Fibroblast of skin of left biceps (primary cell): ENCODE measurements at places on chromosomes 12 and 14.
A peak's percentile ranks its signal among the peaks of the same experiment; 100 is the strongest.

GRCh38 chr14:24885410-24885913 is 164.5 kb downstream of the STXBP6 start:
- DNase-seq, result no peak

DNA sequence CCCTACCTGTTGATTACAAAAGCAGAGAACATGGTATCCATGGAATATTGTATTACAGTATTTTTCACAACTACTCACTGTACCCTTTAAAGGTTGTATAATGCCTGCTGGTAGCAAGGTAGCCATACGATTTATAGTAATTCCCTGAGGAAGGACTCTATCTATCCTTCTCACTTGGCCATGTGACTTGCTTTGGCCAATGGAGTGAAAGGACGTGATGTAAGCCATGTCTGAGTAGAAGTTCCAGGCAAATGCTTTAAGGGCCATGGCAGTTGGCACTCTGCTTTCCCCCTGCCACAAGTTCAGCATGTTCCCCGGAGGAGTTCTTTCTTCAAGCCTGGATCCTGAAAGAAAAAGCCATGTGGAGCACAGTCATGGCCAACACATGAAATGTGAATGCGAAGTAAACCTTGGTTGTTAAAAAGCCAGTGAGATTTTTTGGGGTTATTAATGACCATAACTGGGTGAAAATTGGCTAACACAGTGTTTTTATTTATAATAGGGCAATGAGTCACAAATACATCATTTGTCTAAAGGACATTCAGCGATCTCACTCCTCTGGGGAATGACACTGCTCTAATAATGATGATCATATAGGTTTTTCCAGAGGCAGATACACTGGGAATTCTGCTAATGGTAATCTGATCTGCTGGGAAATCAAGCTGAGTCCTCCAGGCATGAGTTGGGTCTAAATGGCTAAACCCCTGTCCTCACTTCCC is 67.4 kb upstream of the SLC38A2 start:
- DNase-seq, result no peak

GRCh38 chr14:74840603-74841030 is 35.3 kb downstream of the PROX2 start:
- DNase-seq, result no peak

DNA sequence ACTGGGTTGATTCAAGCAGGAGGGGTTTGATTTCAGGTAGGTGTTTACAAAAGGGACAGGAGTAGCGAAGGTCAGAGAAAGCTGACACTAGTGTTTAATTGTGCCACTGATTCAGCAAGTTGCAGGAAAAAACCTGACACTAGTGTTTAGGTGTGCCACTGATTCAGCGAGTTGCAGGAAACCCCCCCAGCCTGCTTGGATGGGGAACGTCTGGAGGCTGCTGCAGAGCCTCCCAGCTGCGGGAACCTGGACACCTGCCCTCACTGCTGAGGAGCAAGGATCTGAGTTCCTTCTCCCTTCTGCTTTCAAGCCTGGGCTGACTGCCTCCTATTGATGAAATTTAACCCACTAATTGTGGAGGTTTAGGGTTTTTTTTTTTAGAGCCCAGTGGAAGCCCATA is 84.2 kb downstream of the AVPR1A start:
- no peak for DNase-seq

- DNase-seq, result no peak
Observed at GRCh38 chr12:108985750-108986149, 35.1 kb downstream of the SVOP start.

DNA sequence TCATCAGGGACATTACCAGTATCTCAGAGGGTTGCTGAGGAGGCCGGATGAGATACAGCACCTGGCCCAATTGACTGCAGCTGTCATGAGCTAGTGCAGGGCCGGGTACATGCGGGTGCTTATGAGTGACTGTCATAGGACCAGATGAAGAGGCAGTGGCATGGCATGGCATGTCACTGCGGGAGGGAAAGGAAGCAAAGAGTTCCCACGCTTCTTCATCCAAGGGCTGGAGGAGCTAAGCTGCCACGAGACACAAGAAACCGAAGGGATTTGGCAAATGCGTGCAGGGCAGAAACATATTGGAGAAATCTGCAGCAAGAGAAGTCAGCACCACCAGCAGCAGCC is 10.7 kb upstream of the GPX2 start:
- no peak for DNase-seq

DNA sequence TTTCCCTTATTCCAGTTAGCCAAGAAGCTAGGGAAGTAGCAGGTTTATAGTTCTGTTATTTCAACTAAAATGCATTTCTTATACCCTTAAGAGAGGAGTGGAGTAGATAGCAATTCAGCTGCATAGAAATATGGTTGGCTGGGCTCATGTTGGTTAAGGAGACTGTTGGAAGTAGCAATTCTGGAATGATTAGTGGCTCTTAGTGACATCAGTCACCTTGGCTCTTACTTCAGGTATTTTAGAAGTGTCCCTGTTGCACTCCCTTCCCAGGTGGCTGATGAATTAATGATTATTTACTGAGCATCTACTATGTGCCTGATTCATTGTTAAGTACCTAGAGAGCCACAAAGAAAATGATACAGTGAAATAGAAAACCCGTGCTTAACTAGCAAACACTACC is 128.1 kb downstream of the MGST1 start:
- no peak for DNase-seq

DNA sequence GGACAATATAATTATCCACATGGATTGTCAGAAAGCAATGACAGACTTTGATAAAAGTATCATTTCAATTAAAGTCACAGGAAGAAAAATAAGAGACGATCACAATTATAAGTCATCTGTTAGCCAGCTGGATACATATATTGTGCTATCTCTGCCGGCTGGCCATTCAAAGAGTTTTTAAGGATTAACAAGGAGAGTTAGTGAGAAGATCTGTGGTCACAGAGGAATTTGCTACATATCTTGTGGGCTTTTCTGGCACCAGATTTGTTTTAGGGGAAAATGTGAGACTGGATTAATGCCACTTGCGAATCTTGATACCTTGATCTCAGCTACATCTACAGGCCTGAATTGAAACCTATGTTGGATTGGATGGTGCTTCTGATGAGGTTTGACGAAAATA is 90.9 kb upstream of the MANSC4 start:
- DNase-seq, result peak; percentile 92

GRCh38 chr12:114932806-114933205 is 248.8 kb upstream of the TBX3 start:
- DNase-seq, result no peak

- no peak for DNase-seq
Observed at GRCh38 chr14:75283162-75283832, 4.7 kb downstream of the FOS start.

- DNase-seq, result no peak
Observed at GRCh38 chr14:104633276-104634137, 28.9 kb upstream of the TMEM179 start.

GRCh38 chr12:40055228-40055579 is 50.7 kb downstream of the SLC2A13 start:
- DNase-seq, result no peak

DNA sequence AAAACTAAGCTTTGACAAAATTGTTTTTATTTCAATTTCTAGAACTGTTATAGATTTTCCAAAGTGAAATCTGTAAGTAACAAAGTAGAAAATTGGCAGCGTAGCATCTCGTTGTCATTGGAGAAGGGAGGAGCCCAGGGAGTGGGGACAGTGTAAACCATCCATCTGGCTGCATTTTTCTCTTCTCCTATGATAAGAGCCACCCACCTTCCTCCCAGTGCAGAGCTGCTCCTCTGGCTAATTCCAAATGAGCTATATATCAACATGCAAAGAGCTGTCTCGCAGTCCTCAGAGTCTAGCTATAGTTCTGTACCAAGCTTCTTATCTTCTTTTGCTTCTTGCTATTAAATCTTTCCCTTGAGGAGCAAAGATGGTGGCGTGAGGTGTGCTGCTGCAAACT is 56.6 kb downstream of the SCN8A start:
- DNase-seq, result no peak

GRCh38 chr14:76937181-76938091 is 91.1 kb downstream of the IRF2BPL start:
- DNase-seq, result peak; percentile 75

GRCh38 chr12:5988659-5989116 is 43.6 kb upstream of the ANO2 start:
- DNase-seq, result peak; percentile 12

DNA sequence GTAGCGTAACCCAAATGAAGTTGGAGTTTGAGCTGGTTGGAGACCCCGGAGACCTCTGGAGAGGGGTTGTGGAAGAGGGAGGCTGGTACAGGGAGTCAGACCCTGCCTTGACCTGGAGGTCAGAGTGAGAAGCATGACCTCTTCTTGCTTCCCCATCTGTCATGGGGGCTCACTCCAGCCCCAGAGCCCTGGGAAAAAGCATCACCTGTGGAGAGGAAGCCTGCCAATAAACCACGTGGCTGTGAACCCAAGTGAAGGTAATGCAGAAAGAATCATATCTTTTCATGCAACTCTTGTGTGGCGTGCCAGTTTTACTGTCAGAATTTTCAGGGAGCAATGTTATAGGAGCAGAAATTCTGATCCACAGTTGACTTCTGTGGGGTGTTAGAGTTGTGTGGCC is 178.5 kb upstream of the PRICKLE1 start:
- no peak for DNase-seq

- DNase-seq, result no peak
Observed at GRCh38 chr12:7383157-7383556, 60.8 kb downstream of the CD163L1 start.

DNA sequence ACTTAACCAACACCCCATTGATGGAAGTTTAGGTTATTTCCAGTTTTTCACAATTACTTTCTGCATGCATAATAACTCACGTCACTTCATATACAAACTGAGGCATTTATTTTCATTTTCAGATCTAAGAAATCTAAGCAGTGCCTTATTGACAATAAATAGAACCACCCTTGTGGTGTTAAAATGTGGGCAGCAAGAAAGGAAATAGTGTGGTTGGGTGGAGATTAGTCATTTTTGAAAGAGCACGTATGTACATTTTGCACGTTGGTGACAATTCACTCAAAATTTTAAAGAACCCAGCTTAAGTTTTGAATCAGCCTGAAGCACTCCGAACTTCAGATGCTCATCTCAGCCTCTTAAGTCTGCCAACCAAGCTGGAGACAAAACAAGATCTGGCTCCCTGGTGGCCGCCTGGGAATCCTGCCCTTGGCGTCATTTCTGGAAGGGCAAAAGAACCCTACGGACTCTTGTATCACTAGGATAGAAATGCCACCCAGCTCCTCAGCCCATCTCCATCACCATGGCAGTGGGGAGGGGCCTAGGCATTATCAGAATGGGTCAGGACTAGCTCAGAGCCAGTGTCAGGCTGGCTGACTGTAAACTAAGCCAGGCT is 89.5 kb upstream of the BCL2L14 start:
- DNase-seq, result no peak

- no peak for DNase-seq
Observed at GRCh38 chr12:131620520-131620919, 90.4 kb upstream of the SFSWAP start.

- DNase-seq, result no peak
Observed at GRCh38 chr12:90287585-90287984, 578.9 kb upstream of the ATP2B1 start.

- DNase-seq, result no peak
Observed at GRCh38 chr12:20800160-20800559, 10.3 kb upstream of the SLCO1B3 start.

- no peak for DNase-seq
Observed at GRCh38 chr14:95318399-95319311, 1.1 kb downstream of the CLMN start.

DNA sequence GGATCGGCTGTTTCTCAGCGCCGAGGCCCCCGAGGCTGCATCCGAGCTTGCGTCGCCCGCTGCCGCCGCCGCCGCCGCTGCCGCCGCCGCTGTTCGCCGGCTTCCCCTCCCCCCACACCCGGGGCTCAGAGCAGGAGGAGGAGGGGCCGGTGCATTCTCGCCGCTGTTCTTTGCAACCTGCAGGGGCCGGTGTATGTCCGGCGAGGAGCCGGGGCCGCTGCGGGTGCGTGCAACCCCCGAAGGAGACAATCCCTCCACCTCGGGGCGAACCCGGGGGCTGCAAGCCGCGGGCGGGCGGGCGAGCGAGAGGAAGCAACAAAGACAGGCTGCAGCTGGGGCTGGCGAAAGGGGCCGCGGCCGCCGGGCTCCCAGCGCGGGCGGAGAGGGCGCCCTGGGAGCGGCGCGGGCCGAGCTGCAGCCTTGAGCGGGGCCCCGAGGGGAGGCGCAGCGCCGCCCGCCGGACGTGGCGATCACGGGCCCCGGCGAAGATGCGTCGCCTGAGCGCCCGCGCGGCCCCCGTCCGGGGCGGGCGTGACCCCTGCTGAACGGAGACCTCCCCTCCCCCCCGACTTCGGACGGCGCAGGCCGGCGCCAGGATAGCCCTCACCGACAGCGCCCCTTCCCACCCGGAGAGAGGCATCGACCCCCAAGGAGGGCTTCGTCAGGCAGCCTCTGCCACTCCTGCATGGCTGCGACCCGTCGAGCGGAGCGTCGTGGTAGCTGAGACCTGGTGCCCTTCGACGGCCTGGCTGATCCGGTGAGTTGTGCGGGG is 702 bp downstream of the FAM222A start:
- DNase-seq, result no peak

GRCh38 chr12:21438643-21439042 is 1.2 kb downstream of the PYROXD1 start:
- DNase-seq, result no peak

DNA sequence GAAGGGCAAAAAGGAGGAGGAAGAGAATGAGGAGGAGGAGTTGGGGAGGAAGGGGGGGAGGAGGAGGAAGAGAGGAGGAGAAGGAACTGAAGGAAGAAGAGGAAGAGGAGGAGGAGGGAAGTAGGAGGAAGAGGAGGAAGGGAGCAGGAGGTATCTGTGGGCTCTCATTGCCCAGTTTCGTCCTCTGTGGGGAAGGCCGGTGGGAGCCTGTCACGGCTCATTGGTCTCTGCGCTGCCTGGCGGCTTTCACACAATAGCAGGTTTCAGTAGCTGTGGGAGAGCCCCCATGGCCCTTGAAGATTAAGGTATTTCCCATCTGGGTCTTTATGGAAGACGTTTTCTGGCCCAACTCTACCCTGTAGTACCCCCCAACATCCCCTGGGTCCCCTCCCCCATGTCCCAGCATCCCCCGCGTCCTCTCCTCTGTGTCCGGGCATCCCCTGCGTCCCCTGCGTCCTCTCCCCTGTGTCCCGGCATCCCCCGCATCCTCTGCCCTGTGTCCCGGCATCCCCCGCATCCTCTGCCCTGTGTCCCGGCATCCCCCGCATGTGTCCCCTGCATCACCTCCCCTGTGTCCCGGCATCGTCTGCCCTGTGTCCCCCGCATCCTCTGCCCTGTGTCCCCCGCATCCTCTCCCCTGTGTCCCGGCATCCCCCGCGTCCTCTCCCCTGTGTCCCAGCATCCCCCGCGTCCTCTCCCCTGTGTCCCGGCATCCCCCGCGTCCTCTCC is 278.2 kb upstream of the SFSWAP start:
- no peak for DNase-seq

- peak; percentile 34 for DNase-seq
Observed at GRCh38 chr12:100127766-100128511, 14.7 kb downstream of the BLTP3B start.

DNA sequence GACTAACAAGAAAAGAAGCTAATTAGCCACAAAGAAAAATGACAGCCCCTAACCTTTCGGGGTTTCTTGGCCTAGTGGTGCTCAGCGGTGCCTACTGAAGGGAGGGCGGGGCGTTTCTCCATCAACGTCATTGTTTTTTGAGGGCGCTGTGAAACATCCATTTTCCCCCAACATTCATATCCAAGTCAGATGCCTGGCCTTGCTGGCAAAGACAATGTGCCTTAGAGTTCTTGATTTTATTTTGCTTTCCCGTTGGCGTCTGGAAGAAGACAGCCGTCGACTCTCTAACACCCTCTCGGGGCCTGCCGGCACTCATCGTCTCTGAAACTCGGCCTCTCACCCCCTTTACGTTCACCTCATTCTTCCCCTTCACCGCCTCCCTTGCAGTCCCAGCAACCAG is 154.5 kb downstream of the PHETA1 start:
- DNase-seq, result no peak

GRCh38 chr14:79318371-79318770 is 892.9 kb downstream of the DIO2 start:
- DNase-seq, result no peak
